Activated naive CD4-positive, alpha-beta T cell treated with anti-CD3 and anti-CD28 coated beads, Interleukin-2, amount 50 U/mL, for 72 hours (primary cell): ENCODE measurements at places on chromosomes 2 and 18.

GRCh38 chr2:6784291-6784690 is 81.4 kb downstream of the CMPK2 start:
- no peak for DNase-seq

GRCh38 chr18:32893915-32894314 is 121.1 kb upstream of the KLHL14 start:
- DNase-seq = no peak

DNA sequence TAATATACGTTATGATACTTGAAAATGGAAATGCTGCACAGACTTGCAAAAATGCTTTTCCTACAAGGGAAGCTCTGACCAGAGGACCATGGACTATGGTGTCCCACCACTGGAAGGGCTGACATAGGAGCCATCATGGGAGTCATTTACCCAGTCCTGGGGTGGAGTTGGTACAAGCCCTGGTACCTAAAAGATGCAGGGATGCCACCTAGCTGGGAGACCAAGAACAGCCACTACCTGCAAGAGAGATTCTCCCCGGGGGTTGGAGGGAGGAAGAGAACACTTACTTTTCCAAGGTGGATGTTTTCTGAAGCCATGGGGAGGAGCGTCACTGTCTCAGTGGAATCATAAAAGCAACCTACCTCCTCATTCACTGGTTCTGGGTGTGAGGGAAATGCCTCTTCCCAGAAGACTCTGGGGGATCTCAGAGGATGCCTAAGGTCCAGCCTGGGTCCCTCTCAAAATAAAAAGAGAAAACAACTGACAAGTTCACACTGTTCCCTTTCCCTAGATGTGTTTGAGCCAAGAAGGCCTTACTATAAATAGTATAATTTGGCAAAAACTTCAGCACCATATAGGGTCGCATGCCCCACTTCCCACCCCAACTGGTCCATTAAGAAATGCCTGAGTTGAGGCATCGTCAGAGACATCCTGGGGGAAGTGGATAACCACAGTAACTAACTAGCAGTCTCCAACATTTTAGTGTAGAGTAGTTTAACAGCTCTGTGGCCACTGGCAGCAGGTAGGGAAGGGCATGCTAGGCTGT is 39.9 kb downstream of the REEP1 start:
- no peak for DNase-seq

GRCh38 chr18:33830213-33830612 is 252.2 kb downstream of the ASXL3 start:
- no peak for DNase-seq

- DNase-seq = no peak
Measured at GRCh38 chr2:215418064-215418963, 17.6 kb downstream of the FN1 start.
